ENCODE measurements at places on chromosomes 12 and 14.

GRCh38 chr12:132056951-132057350 lies 87.2 kb downstream of the DDX51 start:
- no peak for DNase-seq

DNA sequence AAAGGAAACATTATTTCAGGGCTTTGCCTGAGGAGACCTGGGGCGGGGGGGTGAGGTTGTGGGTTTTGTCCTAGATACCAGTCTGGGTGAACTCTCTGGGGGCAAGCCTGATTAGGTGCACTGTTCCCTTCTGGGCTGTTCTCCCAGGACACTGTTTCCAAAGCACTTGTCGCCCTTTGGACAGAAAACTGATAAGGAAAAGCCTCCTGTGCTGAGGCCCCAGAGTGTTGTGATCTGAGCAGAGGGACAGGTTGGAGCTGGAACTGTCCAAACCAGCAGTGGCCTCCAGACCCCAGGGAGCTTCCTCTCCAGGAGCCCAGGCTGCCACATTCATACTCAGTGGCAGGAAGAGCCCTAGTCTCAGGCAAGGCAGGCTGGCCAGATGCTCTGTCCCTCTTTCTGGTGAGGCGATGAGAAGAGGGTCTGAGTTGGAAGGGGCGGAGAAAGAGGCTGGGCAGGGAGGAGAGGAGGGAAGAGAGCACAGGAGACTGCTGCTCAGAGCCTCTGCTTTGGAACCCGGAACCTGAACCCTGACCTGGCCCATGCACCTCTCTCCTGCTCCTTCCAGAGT lies 1.9 kb downstream of the GALNT16 start:
- DNase-seq: no peak

- no peak for DNase-seq
Observed at GRCh38 chr14:96576937-96577336, 74.8 kb downstream of the PAPOLA start.

GRCh38 chr12:49831717-49832116 lies 3.5 kb upstream of the NCKAP5L start:
- no peak for DNase-seq

- DNase-seq: no peak
Observed at GRCh38 chr12:10368206-10369171, 21.4 kb downstream of the KLRK1 start.

DNA sequence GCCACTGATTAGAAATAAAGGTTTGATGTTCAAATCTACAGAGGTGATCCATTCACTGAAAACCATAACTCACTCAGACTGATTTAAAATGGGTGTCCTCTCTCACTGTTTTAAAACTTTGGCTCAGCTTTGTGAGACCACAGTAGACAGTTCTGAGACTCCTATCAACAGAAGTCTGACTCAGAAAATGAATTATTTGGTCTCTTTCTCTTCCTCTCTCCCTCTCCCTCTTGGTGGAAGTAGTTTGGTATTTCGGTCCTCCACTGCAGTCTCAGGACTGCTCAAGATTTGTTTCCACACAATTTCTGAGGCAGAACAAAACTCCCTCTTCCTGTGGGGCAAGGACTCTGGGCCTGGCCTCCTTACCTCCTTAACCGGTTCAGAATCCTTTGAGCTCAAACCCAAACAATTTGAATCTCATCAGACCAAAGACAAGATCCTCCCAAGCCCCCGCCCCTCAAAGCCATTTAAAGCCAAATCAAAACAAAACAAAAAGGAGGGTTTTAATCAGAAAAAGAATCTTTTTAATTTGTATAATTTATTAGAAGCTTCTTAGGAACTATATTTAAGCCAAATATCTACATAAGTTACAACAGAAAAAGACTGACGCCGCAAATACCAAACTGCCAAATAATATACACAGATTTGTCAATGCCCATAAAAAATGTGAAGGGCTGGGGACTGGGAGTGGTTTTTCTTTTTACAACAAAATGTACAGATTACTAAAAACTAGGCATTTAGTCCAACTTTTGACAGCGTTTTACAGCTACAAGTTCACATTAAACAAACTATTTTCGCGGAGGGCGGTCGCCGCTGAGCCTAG lies 3.9 kb downstream of the NKX2-1 start:
- DNase-seq: no peak

DNA sequence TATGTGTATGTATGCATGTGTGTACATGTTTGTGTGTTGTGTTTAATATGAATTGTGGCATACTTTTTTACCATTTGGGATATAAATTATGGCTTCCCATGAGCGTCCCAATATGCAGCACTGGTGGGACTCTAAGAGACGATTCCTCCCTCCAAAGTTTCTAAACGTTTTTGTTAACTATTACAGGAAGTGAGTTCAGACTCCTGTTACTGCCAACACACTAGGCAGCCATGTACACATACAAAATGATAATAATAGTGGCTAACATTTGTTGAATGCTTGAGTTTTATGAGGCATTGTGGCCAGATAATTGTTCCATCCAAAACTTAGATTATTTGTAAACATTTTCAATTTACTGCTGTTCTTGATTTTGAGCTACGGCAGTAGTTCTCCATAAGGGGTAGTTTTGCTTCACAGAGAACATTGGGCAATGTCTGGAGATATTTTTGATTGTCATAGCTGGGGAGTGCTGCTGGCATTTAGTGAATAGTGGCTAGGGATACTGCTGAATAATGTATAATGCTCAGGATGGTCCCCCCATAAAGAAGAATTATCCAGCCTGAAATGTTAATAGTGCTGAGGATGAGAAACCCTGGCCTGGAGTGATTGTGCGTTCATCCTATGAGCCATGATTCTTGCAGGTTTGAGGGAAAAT lies 45.1 kb downstream of the ARID2 start:
- no peak for DNase-seq

DNA sequence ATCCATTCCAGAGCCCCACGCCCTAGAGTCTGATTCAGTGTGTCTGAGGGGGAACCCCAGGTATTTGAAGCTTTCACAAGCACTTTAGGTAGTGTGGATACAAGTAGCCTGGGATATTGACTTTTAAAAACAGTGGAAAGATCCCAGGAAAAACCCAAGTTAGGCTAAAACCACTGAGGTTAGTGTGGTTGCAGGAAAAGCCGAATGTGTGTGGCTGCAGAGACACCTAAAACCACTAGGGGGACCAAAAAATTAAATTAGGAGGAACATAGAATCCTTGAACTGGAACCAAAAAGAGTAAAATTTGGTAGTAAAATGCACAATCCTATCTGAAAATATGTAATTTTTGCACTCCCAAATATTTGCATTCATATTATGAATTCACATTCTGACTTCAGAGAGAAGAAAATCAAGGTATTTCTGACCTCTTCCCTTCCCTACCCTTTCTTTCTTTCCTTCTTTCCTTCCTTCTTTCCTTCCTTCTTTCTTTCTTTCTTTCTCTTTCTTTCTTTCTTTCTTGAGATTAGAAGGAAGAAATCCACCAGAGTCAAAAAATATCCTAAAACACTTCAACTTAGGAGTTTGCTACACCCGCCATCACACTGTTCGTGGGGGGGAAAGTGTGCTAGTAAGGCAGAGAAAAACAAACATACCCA lies 37.8 kb downstream of the SLCO1A2 start:
- peak; percentile 26 for DNase-seq

- DNase-seq: no peak
Observed at GRCh38 chr14:96271421-96271762, 15.4 kb downstream of the BDKRB1 start.

GRCh38 chr12:108090932-108091678 lies 38.0 kb upstream of the WSCD2 start:
- no peak for DNase-seq

DNA sequence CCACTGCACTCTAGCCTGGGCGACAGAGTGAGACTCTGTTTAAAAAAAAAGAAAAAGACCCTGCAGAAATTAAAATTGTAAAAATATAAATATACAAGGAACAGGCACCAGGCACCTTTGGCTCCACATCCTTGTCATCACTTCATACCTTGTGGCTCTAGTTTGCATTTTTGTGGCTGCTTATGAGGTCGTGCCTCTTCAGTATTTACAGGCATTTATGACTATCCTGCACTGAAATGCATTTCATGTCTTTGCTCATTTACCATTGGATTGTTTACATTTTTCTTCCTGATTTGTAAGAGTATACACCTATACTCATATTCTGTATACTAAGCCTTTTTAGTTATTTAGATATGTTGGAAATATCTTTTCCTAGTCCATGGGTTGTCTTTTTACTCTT lies 20.1 kb downstream of the BICD1 start:
- no peak for DNase-seq

DNA sequence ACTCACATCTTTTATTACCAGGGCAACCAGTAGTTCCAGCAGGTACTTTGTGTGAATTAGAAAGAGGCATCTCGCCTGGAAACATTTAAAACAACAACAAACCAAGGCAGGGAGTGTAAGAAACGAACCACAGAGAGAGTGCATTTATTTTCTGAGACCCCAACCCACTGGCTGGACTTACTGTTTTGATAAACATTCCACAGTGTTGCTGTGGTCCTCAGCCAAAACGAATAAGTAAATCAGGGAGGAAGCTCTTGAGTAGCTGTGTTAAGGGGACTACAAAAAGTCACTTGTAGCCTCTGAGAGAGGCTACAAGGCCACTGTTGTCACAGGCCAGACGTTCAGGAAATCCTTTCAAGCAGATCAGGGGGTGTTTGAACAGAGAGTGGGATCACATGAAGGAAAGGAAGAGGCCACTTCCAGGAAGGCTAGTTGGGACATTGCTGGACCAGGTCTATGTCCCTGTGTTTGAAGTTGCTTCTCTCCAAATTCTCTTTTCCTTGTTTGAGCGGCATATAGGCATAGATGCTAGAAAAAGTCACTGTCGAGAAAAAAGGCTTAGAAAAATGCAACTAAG lies 33.8 kb downstream of the DMAC2L start:
- DNase-seq: no peak

DNA sequence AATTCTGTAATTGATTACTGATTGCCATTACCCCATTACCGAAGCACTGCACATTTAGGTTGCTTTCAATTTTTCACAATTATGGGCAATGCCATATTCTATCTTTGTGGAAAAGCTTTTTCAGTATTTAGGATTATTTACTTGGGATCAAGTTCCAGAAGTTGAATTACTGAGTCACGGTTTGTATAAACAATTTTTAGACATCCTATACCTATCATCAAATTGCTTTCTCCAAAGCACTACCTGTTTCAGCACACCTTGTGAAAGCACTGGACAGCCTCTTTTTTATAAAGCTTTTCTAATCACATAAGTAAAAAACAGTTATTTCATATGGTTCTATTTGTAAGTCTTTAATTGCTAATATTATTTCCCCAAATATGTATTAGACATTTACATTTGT lies 221.5 kb upstream of the CAND1 start:
- no peak for DNase-seq

DNA sequence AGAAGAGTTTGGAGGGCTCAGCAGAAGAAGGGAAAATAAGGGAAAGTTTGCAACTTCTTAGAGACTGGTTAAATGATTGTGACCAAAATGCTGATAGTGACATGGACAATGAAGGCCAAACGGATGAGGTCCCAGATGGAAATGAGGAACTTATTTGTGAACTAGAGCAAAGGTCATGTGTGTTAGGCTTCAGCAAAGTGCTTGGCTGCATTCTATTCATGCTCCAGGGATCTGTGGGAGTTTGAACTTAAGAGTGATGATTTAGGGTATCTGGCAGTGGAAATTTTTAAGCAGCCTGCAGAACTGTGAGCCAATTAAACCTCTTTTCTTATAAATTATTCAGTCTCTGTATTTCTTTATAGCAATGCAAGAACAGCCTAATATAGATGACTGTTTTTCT lies 88.9 kb upstream of the ARHGAP5 start:
- DNase-seq: no peak

DNA sequence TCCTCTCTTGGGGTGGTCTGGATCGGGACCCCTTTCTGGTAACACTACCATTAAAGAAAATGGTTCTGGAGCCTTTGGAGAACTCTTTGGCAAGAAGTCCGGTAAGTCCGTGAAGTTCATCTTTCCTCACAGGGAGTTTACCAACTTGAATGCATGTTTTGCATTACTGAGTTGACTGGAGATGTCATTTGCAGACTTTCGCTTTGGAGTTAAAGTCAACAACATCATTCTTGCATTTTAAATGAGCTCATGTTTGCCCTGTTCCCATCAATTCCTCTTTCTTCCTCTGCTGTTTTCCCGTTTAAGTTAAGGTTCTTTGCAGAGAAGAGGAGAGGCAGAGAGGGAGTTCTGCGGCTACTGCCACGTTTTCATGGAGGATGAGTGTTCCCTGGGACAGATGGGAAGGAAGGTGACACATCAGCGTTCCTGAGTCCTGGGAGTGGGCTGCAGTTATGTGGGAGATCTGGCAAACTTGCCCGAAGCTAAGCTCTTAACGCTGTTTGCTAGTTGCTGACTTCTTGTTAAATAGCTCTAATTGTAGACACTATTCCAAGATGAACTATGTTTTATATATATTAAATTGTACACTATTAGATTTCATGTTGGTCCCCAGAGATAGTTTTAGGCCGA lies 18.8 kb upstream of the PRICKLE1 start:
- DNase-seq: no peak

DNA sequence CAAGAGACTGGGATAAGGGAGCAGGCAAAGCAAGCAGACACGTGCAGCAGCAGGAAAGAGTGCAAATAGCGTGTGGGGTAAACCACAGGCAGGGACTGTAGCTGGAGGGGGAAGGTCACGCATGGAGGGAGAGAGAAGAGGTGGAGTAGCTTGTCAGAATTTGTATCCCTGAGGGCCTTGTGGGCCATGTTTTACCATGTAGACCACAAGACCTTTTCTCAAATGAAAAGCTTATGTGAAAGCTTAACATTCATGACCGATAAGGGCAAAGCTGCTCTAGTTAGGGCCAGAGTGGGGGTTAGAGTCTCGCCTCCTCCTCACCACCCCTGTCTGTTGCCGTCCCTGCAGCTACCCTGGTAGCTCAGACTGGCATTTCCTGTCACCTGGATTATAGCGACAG lies 152.9 kb upstream of the E2F7 start:
- no peak for DNase-seq

DNA sequence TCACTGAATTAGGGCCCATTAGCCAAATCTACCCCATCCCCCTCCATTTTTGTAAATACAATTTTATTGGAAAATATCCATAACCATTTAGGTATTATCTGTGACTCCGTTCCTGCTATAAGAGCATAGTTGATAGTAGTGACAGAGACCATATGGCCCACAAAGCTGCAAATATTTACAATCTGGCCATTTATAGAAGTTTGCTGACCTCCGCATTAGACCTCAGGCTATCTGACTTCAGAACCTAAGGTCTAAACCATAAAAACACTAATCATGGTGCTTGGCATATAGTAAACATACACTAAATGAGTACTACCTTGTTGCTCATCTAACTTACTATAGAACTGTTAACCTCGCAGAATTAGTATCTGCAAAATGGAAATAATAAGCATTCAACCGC lies 124.8 kb downstream of the NPAS3 start:
- no peak for DNase-seq

All from kidney capillary endothelial cell (primary cell).